Vagina (tissue), 2 donors: ENCODE measurements at places on chromosomes 12 and 14. TPM values are rescaled to one million over a fixed set of nuclear protein-coding genes. Genes with fewer than 3 reads are reported as not detected.

PLEKHD1 gene
- not detected for total RNA-seq

TSPAN8 gene
- 2.9 TPM for total RNA-seq

KLRD1 gene
- total RNA-seq, result 4.4 TPM

POLE2 gene
- 4.9 TPM for total RNA-seq

- no peaks in the 10 kb centered on the region for H3K36me3 ChIP-seq
- H3K27ac ChIP-seq, result peak overlapping the region; percentile 25
- no peak overlapping the region for H3K4me3 ChIP-seq
- no peaks in the 10 kb centered on the region for H3K27me3 ChIP-seq
Measured at GRCh38 chr12:52183544-52183910, 8.3 kb downstream of the KRT80 start.

DNA sequence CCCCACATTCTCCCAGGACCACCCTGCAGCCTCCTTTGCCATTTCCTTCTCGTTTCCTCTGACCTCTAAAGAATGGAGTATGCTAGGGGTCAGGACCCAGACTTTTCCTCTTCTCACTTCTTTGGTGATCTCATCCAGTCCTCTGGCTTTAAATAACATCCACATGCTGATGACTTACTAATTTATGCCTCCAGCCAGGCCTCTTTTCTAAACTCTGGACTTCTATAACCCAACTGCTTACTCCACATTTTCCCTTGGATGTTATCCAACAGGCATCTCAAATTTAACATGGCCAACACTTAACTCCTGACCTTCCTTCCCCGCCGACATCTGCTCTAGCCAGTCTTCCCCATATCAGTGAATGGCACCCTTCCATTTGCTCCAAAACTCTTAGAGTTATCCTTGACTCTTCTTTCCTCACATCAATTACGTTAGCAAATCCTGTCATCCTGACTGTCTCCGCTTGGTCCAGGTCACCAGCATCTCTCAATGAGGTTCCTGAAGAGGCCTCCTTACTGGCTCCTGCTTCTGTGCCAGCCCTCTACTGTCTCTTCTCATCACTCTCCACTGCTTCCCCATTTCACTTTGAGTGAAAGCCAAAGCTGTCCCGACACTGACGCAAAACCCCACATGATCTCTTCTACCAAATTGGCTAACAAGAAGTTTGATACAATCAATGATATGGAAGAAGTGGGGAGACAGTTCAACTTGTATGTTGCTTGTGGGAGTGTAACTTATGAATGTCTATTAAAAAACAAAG lies 42.7 kb downstream of the TMBIM6 start:
- H3K4me3 ChIP-seq, result no peak overlapping the region
- H3K27me3 ChIP-seq, result no peaks in the 10 kb centered on the region
- peak overlapping the region; percentile 65 for H3K27ac ChIP-seq
- DNase-seq, result no peak
- H3K36me3 ChIP-seq, result no peaks in the 10 kb centered on the region

GRCh38 chr12:130787445-130788410 lies 51.3 kb downstream of the STX2 start:
- H3K27ac ChIP-seq, result no peak overlapping the region
- no peak overlapping the region for H3K4me3 ChIP-seq

DNA sequence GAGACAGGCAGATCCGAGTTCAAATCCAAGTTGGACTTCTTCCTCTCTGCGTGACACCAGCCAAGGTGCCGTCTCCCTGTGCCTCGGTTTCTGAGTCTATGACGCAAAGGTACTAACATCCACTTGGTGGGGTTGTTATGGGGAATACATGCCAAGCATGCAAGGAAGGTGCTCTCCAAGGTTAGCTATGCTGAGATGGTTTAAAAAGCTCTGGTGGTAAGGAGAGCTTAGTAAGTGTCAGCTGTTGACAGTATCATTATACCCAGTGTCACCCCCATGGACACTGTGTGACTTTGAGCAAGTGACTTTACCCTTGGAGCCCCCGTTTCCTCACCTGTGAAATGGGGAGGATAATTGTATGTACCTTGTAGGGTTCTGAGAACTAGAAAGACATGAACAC lies 22.2 kb downstream of the MMAB start:
- H3K4me1 ChIP-seq, result no peaks in the 10 kb centered on the region
- H3K27ac ChIP-seq, result no peak overlapping the region
- no peaks in the 10 kb centered on the region for H3K27me3 ChIP-seq
- DNase-seq, result no peak
- no peak overlapping the region for H3K4me3 ChIP-seq
- no peaks in the 10 kb centered on the region for H3K36me3 ChIP-seq

DNA sequence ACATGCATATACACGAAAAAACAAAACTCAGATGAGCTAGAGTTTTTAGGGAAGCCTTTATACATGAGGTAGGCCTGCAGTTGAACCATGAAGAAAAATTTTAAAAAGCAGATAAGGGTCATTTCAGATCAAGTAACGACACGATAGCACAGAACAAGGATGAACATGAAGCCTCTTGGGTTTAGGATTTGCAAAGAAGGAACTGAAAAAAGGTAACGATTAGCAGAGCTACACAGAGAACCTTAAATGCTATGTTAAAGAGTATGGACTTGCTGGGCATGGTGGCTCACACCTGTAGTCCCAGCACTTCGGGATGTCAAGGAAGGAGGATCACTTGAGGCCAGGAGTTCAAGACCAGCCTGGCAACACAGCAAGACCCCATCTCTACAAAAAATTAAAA lies 96.1 kb upstream of the HECTD1 start:
- H3K27ac ChIP-seq, result no peak overlapping the region
- no peaks in the 10 kb centered on the region for H3K4me1 ChIP-seq
- H3K36me3 ChIP-seq, result peaks cover 31% of the 10 kb centered on the region

GRCh38 chr14:96629082-96629481 lies 126.9 kb downstream of the PAPOLA start:
- DNase-seq, result peak; percentile 62
- H3K4me1 ChIP-seq, result no peaks in the 10 kb centered on the region
- no peaks in the 10 kb centered on the region for H3K36me3 ChIP-seq
- no peaks in the 10 kb centered on the region for H3K27me3 ChIP-seq
- no peak overlapping the region for H3K27ac ChIP-seq
- H3K4me3 ChIP-seq, result no peak overlapping the region
